ENCODE measurements at places on chromosomes 16 and 17.

GRCh38 chr16:79331066-79331465 is 269.5 kb downstream of the MAF start:
- no peaks in the 10 kb centered on the region for H3K36me3 ChIP-seq
- no peak overlapping the region for H3K4me3 ChIP-seq
- no peaks in the 10 kb centered on the region for H3K4me1 ChIP-seq
- DNase-seq: no peak
- H3K27ac ChIP-seq: no peak overlapping the region

- no peaks in the 10 kb centered on the region for H3K27me3 ChIP-seq
- DNase-seq: no peak
- no peak overlapping the region for H3K4me3 ChIP-seq
Measured at GRCh38 chr16:66809765-66810164, 8.4 kb upstream of the TERB1 start.

DNA sequence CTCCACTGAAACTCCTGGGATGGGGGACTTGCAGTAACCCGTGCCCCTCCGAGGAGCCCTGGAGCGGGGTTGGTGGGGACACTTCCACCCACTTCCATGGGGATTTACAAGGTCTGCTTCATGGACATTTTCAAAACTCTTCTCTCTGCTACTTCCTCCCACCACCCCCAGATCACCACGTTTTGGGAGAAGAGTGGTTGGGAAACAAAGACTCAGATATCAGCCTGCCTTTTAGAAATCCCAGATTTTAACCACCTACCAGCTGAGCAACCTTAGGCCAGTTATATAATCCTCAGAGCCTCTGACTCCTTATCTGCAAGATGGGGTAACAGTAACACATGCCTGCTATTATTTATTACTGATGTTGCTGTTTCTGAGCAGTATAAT is 184.8 kb downstream of the CCDC182 start:
- peaks cover 9% of the 10 kb centered on the region for H3K4me1 ChIP-seq
- H3K4me3 ChIP-seq: no peak overlapping the region
- no peak overlapping the region for H3K27ac ChIP-seq

DNA sequence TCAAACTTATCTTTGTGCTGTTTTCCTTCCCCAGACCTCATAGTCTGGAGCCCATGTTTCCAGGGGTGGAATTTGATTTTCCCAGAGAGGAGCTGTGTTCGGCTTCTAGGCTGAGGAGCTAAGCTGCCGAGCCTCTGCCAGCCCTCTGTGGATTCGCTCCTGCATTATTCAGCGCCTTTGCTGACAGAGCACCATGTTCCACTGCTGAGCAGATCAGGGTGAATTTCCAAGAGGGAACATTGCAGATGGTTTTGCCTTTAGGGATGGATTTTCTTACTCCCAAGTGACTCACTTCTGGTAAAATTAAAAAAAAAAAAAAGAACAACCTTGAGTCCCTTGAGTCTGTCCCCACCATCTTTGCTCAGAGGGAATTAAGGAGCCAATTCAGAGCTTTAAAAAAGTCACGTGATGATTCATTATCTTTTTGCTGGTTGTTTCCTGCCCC is 229.5 kb downstream of the PRKCA start:
- peaks cover 12% of the 10 kb centered on the region for H3K4me1 ChIP-seq
- H3K27me3 ChIP-seq: no peaks in the 10 kb centered on the region
- DNase-seq: no peak
- no peak overlapping the region for H3K4me3 ChIP-seq

GRCh38 chr16:77789085-77790008 is 983 bp downstream of the VAT1L start:
- H3K27me3 ChIP-seq: peaks cover 74% of the 10 kb centered on the region
- H3K4me1 ChIP-seq: peaks cover 4% of the 10 kb centered on the region
- peak; percentile 2 for DNase-seq
- no peak overlapping the region for H3K27ac ChIP-seq
- peak overlapping the region; percentile 52 for H3K4me3 ChIP-seq
- H3K36me3 ChIP-seq: no peaks in the 10 kb centered on the region

DNA sequence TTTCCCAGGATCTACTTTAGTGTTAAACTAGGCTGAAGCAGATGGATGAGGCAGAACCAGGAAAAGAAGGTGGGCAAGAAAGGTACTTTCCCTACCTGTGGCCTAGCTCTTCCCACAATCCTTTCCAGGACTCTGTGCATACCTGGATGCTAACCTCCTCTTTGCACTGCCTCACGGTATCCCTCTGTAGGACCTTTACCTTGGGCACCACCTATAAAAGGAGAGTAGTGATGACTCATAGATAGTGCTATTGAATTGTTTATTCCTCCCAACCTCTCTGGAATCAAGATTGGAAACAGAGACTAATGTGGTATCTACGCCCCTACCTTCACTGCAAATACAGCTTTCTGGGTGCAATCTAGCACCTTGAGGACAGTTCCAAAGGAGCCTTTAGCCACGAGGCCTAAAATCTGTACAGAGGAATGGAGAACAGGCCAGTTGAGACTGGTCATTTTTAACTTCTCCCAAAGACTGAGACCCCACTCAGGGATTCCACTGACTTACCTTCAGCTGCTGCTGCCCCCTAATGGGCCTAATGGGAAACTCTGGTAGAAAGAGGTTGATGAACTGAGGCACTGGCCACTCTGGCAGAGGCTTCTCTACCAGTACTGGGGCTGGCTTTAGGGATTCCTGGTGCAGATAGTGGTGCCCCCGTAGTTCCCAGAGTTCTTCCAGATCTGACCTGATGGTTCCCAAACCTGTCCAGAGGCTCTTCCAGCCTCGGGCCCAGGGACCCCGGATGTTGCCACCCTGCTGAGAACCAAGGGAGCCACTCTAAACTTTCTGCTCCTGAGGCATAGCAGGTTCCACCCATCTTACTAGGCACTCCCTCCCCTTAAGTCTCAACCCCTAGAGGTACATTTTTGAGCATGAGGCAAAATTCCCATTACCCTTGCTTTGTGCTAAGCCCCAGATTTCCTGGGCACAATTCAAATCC is 781 bp downstream of the RSKR start:
- peaks cover 36% of the 10 kb centered on the region for H3K36me3 ChIP-seq
- peak; percentile 58 for DNase-seq
- no peaks in the 10 kb centered on the region for H3K4me1 ChIP-seq
- no peak overlapping the region for H3K27ac ChIP-seq
- H3K4me3 ChIP-seq: no peak overlapping the region
- no peaks in the 10 kb centered on the region for H3K27me3 ChIP-seq

Data from cardiac muscle cell (in vitro differentiated cells and primary cell).